ENCODE measurements at places on chromosomes 2 and 18. TPM values are rescaled to one million over a fixed set of nuclear protein-coding genes. Genes with fewer than 3 reads are reported as not detected.

C18orf54 gene
- total RNA-seq: 2.0 TPM

ALLC gene
- total RNA-seq: not detected

SCTR gene
- total RNA-seq: not detected

MPPE1 gene
- 28.7 TPM for total RNA-seq

GAL3ST2 gene
- total RNA-seq: not detected

HOXD10 gene
- total RNA-seq: not detected

BCS1L gene
- total RNA-seq: 45.9 TPM
